ENCODE measurements at places on chromosomes 3 and 15. TPM values are rescaled to one million over a fixed set of nuclear protein-coding genes. Genes with fewer than 3 reads are reported as not detected.

DNA sequence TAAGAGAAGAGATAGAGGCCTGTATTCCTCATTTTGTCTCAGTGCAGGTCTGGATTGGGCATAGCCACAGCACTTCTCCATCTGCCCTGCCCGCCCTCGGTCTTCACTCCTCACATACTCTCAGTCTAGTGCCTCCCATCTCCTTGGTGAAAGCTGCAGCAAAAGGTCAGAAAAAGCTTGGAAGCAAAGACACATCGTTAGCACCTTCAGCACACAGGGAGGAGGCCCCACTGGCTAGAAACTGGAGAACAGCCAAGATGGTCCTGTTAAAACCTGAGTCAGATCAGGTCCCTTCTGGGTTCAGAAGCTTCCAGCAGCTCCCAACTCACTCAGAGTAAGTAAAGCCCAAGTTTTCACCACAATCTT is 1.6 kb upstream of the KLF15 start:
- no peak overlapping the region for H3K27ac ChIP-seq
- DNase-seq = no peak
- H3K27me3 ChIP-seq = peaks cover 56% of the 10 kb centered on the region
- H3K4me1 ChIP-seq = peaks cover 6% of the 10 kb centered on the region

CLRN1 gene
- not detected for total RNA-seq

PRSS50 gene
- total RNA-seq = not detected

GRCh38 chr3:160368804-160369203 is 30.2 kb downstream of the IFT80 start:
- no peak for DNase-seq
- H3K36me3 ChIP-seq = peaks cover 18% of the 10 kb centered on the region
- no peak overlapping the region for H3K27ac ChIP-seq
- no peak overlapping the region for H3K4me3 ChIP-seq

GRCh38 chr3:154224866-154225265 is 99.4 kb downstream of the DHX36 start:
- DNase-seq = no peak
- H3K27ac ChIP-seq = no peak overlapping the region
- H3K36me3 ChIP-seq = no peaks in the 10 kb centered on the region
- H3K4me1 ChIP-seq = no peaks in the 10 kb centered on the region
- H3K4me3 ChIP-seq = no peak overlapping the region
- peaks cover 3% of the 10 kb centered on the region for H3K27me3 ChIP-seq

PCNP gene
- total RNA-seq = 186 TPM

Data from activated naive CD8-positive, alpha-beta T cell treated with anti-CD3 and anti-CD28 coated beads for 36 hours (primary cell).